ENCODE measurements at places on chromosomes 4 and X. TPM values are rescaled to one million over a fixed set of nuclear protein-coding genes. Genes with fewer than 3 reads are reported as not detected.

The NSG1 gene
- total RNA-seq = 0.86 TPM

The EDA gene
- total RNA-seq = not detected

DNA sequence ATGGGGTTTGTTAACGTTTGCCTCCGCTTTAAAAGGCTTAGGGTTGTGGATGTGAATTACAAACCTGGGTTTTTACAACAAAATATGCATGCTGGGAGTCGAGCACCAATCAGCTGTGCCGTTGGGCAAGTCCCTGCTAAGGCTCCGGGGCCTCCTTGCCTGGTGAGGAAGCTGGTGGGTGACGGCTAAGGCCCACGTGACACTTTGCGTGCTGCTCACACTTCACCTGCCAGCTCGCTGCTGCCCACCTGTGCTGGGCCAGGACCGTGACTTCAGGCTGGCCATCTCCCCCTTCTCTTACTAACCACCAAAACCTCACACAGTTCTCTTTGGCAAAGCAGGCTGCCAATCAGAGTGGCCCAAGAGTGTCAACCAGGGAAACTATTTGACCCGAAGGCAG, 178.3 kb downstream of the AFAP1 start:
- no peaks in the 10 kb centered on the region for H3K4me1 ChIP-seq
- H3K4me3 ChIP-seq = no peak overlapping the region
- no peak for DNase-seq

- peaks cover 16% of the 10 kb centered on the region for H3K4me1 ChIP-seq
- peak overlapping the region; percentile 42 for H3K27ac ChIP-seq
- no peaks in the 10 kb centered on the region for H3K27me3 ChIP-seq
These were observed 26.5 kb upstream of the HERC6 start for GRCh38 chr4:88352062-88352740.

The ODAPH gene
- not detected for total RNA-seq

The SFRP2 gene
- total RNA-seq = 0.65 TPM

The SMIM43 gene
- 3.5 TPM for total RNA-seq

The UCP1 gene
- not detected for total RNA-seq

DNA sequence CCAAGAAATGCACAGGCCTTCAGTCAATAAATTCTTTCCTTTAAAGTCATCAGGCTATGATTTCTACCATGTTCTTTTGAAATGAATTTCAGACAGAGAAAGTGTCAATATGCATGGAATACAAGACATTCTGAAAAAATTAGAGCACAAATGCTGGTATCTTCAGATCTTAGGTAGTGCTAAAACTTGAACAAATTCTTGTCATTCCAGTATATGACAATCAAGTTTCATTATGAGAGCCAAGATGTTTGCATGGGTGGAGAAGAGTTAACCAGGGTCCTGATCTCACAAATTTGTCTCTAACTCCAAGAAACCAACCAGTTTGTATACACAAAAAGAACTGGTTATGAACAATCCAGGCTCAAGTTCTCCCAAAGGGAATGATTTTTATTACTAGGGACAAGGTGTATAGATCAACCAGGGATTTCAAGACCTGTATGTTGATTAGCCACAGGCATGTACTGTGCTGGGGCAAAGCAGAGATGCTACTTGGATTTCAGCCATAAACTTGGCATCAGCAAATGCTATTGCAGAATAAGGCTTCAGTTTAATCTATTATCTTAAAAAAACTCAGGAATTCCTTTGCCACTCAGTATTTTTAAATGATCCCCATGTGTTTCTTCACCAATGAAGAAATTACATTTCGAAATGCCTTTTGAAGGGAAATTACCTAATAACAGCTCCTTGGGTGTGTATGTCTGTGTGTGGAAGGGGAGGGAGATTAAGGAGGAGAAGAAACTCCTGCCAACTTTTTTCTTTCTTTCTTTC, 69.7 kb downstream of the FANCB start:
- H3K4me1 ChIP-seq = peaks cover 32% of the 10 kb centered on the region
- no peak overlapping the region for H3K27ac ChIP-seq
- H3K4me3 ChIP-seq = no peak overlapping the region
- peak; percentile 49 for DNase-seq
- H3K27me3 ChIP-seq = no peaks in the 10 kb centered on the region

The FOXR2 gene
- total RNA-seq = not detected

- H3K4me3 ChIP-seq = no peak overlapping the region
- no peak overlapping the region for H3K27ac ChIP-seq
- no peaks in the 10 kb centered on the region for H3K36me3 ChIP-seq
- H3K4me1 ChIP-seq = no peaks in the 10 kb centered on the region
- no peaks in the 10 kb centered on the region for H3K27me3 ChIP-seq
- DNase-seq = no peak
These were observed 821.1 kb downstream of the PCDH19 start for GRCh38 chrX:99588936-99589335.

- DNase-seq = peak; percentile 35
- H3K4me3 ChIP-seq = no peak within 1 kb of the TSS
- no peaks in the 10 kb centered on the region for H3K36me3 ChIP-seq
- peaks cover 7% of the 10 kb centered on the region for H3K27me3 ChIP-seq
- no peak within 1 kb of the TSS for H3K27ac ChIP-seq
These were observed at the start of gene MAP3K15 for GRCh38 chrX:19514791-19515614. MAP3K15 (minus strand) TSS chrX:19515508; CDS start chrX:19515261, 247 bp downstream.

DNA sequence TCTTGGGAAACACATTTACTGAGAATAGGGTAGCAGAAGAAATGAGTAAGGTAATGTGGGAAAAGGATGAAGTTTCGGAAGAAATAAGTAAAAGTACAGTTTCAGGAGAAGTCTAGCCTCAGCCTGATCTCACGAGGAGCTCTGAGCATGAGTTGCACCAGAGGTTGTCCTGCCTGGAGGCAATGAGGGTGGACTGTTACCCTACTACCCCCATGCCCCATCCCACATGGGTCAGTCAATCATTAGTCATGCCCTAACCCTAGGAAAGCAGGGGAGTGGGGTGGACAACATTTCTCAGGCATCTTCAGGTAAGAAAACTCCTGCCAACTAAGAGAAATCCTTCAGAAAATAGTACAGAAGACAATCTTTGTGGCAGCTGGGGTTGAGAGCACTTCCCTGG, 35.1 kb downstream of the HS3ST1 start:
- DNase-seq = no peak
- H3K36me3 ChIP-seq = no peaks in the 10 kb centered on the region

GRCh38 chrX:38806875-38807621, 5.8 kb downstream of the MID1IP1 start:
- H3K4me3 ChIP-seq = peak overlapping the region; percentile 89
- no peaks in the 10 kb centered on the region for H3K27me3 ChIP-seq
- H3K4me1 ChIP-seq = peaks cover 26% of the 10 kb centered on the region
- peak; percentile 24 for DNase-seq
- no peaks in the 10 kb centered on the region for H3K36me3 ChIP-seq
- peak overlapping the region; percentile 95 for H3K27ac ChIP-seq

The STIM2 gene
- total RNA-seq = 16.7 TPM
